ENCODE measurements at places on chromosomes 16 and 17.

- DNase-seq, result no peak
Observed at GRCh38 chr17:71057938-71058337, 888.6 kb downstream of the KCNJ2 start.

DNA sequence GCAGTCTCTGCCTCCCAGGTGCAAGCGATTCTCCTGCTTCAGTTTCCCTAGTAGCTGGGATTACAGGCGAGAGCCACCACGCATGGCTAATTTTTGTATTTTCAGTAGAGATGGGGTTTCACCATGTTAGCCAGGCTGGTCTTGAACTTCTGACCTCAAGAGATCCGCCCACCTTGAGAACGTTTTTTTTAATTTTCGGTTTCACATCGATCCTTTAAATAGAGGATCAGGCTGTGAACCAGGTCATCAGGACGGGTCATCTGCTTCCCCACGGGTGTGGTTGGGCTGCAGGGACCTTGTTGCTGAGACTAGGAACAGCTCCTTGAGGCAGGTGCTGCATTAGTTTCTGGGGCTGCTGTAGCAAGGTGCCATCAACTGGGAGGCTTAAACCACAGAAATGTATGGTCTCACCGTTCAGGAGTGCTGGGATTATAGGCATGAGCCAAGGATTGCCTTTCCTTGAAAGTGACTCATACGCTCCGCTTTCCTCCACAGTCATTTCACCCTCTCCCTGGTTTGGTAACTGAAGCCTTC, 7.9 kb upstream of the NAGPA start:
- no peak for DNase-seq

GRCh38 chr16:48536614-48537200, 73.3 kb downstream of the N4BP1 start:
- DNase-seq, result peak; percentile 41

DNA sequence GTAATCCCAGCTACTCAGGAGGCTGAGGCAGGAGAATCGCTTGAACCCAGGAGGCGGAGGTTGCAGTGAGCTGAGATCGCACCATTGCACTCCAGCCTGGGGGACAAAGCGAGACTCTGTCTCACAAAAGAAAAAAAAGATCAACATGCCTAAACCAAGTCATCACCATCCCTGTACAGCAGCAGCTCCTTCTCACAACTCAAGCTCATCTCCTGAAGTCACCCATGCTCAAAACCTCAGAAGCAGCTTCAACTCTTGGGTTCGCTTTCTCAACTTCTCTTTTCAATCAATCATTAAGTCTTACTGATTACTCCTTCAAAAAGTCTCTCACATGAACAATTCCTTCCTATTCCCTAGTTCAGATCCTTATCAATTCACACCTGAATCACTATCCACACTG, 31.3 kb downstream of the PHLPP2 start:
- no peak for DNase-seq

DNA sequence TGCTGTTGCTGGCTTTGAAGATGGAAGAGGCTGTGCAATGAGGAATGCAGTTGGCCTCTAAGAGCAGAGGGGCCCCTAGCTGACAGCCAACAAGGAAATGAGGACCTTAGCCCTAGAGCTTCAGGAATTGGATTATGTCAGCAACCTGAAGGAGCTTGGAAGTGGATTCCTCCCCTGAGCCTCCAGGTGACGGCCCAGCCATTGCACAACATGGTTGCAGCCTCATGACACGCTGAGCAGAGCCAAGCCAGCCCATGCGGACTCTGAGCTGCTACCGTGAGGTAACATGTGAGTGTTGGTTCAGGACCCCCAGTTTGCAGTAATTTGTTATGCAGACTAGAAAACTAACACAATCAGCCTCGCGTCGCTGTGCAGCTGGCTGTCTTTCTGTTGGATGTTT, 20.2 kb downstream of the CCDC42 start:
- DNase-seq, result no peak

DNA sequence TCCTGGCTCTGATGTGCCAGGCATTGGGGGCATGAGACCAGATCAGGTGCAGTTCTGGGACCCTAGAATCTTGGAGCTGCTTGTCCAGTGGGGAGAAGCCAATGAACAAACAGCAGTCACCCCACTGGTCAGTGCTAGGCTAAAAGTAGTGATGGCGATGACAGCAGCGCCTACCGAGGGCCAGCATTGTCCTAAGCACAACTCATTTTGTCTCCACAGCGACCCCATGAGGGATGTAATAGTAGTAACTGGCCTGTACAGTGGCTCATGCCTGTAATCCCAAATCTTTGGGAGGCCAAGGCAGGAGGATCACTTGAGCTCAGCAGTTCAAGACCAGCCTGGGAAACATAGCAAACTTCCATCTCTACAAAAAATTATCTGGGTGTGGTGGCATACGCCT, 6.2 kb downstream of the SMCR8 start:
- peak; percentile 38 for DNase-seq

- peak; percentile 88 for DNase-seq
Observed at GRCh38 chr16:68644715-68645493, at the start of gene CDH3. Gene CDH3, plus strand, starts transcription at chr16:68645310. Its CDS starts 70 bp downstream, at chr16:68645380.

DNA sequence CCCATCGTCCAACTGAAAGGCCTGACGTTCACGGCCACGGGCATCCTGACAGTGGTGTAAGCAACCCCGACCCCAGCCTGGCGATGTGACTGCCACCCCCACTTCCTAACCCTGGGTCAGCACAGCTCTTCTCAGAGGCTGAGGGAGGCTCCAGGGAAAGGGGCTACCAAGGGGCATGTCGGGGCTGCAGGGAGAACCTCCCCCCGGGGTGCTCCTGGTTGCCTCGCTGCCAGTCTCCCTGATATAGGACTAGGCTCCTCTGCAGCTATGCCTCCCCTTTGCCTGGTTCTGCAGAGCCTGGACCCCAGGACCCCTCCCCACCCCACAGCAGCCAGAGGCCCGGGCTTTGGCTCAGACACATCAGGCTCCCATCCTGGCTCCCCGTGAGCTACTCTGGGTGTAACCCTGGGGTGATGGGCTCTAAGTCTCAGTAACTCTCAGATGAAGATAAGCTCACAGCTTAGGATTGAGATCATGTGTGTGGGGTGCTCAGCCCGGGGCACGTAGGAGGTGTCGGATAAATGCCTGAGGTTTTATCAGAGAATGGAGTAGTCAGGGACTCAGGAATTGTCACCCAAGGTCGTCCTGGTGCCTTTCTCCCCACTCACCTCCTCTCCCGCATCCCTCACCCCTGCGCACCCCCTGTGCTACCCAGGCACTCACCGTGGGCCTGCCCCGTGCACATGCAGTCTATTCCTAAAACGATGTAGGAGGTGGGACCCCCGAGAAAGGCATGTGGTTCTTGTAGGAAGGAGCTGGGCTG, 10.6 kb downstream of the ITGAD start:
- no peak for DNase-seq

DNA sequence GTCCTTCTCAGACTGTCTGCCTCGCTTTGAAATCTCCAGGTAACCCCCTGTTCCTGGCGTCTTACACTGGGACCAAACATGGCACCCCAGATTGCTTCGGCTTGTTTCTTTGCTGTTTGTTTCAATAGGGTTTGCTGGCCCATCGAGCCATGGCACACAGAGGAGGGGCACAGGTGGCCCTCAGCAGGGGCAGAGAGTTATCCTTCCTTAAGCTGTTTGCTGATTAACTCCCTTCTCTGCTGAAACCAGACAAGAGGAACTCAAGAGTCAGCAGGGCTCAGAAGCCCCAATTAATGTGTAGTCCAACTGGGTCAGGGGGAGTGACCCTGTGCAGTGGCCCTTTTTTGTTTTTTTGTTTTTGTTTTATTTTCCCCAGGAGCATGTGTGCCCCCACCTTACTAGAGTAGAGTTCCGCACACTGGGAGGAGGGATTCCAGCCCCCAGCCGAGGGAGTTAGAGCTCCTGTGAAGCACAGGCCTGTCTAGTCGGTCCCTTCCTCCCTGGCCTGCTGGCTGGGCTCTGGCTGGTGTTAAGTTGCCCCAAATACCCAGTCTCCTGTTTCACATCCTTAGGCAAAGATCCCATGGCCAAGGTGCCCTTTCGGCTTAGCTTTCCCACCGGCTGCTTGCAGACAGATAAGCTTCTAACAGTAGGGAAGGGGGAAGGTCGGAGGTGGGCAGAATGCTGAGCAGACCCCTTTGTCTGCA, 39.3 kb downstream of the YPEL2 start:
- peak; percentile 37 for DNase-seq

DNA sequence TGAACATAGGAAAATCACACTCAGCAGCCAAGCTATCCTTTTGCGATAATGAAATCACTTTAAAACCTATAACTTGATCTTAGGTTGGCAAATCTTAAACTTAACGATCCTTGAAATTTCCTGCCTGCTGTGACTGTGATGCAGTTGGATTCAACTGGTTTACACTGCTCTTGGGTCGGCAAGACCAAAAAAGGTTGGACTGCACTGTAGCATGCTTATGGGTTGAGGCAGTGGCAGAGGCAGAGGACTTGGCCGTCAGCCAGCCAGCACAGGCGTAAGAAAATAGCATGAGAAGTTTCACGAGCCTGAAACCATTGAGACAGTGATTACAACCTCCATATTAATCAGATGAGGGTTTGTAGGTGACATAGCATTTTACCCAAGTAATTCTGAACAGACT, 21.4 kb downstream of the WSB1 start:
- DNase-seq, result no peak

DNA sequence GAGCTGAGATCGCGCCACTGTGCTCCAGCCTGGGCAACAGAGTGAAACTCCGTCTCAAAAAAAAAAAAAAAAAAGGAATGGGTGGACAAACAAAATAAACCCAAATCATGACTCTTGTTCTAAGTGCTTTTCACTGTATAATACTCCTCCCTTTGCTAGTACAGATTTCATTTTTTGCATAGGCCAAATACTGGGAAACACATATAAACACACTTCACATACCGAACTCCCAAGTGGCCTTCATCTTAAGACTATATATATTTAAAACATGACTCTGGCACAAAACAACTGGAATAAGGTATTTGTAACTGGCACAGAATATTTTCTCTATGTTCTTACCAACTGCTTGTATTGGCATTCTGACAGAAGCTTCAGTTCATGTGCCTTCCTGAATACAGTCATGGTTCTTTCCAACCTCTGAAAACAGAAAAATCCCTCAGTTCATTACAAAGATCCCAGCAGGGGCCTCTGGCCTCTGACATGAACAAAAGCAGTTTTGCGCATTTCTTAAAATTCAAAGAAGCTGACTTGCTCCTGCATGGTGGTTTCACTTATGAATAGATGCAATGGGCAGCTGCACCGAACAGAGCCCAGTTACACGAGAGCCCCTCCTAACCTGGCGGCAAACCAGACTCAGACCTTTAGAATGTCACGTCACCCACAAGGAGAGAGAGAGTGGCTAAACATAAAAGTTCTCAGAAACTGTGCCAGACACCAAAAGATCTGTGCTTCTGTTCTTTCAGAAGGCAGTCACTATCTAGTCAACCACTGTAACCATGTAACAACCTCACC, 19.1 kb upstream of the COPRS start:
- no peak for DNase-seq

- no peak for DNase-seq
Observed at GRCh38 chr17:28042721-28043291, 329 bp downstream of the NLK start.

GRCh38 chr16:67190448-67191399, 788 bp upstream of the EXOC3L1 start:
- no peak for DNase-seq

DNA sequence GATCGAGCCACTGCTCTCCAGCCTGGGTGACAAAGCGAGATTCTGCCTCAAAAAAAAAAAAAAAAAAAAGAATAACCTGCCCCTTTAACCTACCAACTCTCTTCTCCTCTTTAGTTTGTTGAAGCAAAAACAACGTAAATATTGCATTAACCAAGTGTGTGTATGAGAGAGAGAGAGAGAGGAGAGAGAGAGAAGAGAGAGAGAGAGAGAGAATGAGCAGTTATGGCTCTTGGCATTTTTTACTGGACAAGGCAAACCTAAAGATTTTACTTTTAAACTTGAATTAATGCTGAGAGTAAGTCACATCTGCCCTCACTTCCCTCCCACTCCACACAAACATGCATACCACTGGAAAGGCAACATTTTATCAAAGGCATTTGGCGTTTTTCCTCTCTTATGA, 3.0 kb upstream of the SLFN5 start:
- DNase-seq, result no peak

DNA sequence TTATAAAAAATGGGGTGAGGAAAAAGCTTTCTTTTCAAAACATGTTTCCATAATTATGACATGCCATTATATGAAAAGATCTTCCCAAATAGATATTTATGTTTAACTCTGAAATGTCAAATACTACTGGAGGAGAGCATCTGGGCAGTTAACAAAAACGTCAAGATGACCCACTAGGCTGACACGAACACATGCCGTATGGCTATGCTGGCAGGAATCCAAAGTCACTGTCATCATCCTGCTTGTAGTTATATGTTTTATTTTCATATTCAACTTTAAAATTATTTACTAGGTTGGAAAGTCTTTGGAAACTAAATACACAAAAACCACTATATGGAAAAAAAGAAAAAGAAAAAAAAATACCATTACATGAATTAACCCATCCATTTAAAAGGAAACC, 27.3 kb downstream of the ANKFY1 start:
- no peak for DNase-seq

All from NB4 (cell line).